ENCODE measurements at places on chromosomes 2 and 18.

DNA sequence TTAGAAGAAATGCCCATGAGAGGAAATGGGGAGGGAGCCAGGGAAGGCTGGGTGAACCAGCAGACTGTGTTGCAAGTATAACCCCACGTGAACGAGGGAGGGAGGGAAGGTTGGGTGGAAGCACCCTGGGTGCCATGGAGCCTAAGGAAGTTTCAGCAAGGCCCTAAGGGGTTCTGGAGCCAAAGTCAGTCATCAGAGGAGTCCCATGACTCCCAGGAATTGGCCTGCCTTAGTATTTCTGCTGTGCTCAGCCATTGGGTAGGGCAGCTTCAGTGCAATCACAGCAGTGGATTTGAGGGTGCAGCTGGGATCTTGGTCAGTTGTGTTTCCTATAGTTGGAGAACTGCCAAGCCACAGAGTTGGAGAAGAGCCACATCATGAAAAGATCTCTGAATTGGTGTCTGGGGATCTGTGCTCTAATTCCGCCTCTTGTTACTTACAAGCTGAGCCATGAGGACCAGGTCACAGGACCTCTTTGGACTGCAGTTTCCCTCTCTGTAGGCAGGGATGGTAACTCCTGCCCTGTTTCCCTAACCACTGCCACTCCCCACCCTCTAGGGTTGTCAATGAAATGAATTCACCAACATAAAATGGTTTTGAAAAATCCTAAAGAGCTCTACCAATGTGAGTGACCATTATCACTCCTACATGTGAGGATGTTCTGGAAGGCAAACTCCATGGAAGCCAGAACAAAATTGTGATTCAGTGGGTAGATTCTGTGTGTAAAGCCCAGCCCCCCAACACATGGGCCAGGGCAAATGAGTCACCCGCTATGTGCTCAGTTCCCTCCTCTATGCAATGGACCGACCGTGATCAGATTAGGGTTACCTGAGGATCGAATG, 108.9 kb downstream of the CLIP4 start:
- DNase-seq, result no peak

- DNase-seq, result no peak
These were observed 42.7 kb downstream of the ACSL3 start for GRCh38 chr2:222903234-222904220.

DNA sequence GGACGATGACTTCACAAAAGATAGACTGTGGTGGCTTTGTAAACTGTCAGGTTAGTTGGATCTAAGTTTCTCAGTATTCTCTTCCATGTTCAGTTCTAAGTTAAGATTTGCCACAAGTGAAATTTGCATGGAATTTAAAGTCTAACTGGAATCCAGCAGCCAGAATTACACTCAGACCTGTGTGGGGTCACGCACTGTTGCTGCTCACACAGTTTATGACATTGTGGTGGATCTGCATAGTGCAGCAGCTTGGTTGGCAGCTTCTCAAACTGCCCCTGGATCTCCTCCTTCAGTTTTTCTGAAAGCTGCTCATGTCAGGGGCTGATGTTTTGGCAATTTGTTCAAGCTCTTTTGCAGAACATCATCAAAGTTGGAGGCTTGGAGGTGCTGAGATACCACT, 228.1 kb upstream of the KCNJ3 start:
- no peak for DNase-seq

DNA sequence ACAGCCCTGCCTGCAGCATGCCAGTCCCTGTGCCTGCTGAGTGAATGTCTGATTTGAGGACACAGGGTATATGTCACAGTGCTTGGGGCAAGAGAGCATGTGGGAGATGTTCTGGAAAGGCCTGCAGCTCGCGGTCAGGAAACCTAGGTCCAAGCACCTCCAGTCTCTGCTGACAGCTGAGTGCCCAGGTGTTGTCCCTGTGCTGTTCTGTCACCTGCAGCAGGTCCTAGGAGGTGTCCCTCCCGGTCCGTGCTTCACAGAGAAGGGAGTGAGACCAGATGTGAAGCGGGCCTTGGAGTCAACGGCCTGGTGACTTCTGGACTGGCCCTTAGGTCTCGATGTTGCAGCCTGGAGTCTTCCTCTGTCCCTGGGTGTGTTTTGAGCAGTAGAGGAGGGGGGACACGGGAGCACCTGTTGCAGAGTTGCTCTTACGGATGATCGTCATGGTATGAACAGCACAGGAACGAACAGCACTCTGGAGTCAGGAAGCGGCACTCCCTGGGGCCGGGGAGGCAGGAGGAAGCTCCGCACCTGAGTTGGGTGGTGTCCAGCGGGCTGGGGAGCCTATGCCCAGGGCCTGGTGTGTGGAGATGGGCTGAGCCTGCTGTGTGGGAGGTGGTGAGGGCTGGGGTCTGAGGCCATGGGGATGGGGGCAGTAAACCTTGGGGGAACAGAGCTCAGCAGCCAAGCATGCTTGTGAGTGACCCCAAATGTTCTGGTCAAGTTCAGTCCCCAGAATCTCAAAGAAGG, 21.6 kb upstream of the ARHGEF4 start:
- no peak for DNase-seq

DNA sequence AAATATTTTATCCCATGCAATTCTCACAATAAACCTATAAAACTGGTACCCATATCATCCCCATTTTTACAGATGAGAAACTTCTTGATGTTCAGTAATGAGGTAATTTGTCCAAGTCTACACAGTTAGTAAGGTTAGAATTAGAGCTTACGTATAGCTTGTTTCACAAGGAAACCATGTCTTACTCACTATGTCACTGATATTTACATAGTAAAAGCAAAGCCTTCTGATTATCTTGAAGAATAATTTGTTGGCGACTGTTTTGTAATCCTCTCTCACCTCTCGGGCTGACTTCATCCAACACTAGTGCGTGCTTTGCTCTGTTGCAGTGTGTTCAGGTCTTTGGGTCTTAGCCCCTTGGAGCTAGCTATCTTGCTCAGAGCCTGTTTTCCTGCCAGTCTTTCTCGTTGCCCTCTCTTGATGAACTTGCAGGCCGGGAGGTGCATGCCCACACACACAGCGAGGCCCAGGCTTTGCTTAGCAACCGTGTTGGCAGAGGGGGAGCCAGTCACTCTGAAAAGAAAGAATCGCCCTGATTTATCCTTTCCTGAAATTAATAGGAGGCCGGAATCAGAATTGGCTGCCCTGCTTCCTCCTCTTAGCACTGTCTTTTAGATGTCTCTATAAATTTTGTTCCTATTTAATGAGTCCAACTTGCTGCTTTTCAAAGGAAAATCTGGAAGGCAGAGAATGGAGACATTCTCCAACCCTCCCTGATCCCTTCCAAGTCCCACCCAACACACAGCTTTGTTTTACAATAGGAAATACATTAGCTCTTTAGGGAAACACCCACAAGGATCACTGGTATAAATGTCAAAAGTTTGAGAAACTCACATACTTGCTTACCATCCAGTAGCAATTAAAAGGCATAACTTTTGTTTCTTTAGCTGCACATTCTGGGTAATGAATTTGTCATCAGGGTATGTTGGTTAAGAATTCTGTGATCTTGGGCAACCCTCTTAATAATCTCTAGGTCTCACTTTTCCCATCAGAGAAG, 97.6 kb upstream of the SEC11C start:
- no peak for DNase-seq

- no peak for DNase-seq
These were observed 173.6 kb downstream of the ADCYAP1 start for GRCh38 chr18:1078301-1078700.

DNA sequence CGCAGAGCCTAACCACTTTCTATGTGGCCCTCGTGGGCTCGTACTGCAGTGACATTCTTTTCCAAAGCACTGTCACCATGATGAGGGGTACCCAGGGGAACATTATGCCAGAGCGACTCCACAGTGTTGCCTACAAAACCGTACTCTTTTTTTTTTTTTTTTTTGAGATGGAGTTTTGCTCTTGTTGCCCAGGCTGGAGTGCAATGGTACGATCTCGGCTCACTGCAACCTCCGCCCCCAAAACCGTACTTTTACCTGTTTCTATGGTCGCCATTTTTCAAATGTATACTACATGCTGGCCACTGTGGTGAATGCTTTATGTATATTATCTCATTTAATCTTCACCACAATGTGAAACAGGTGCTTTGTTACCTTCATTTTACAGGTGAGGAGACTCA, 4.3 kb downstream of the PLEK start:
- no peak for DNase-seq

- DNase-seq, result no peak
These were observed 164.4 kb downstream of the UPP2 start for GRCh38 chr2:158266111-158266510.

GRCh38 chr2:55786280-55786679, 92.6 kb upstream of the PNPT1 start:
- no peak for DNase-seq

- no peak for DNase-seq
These were observed 3.4 kb upstream of the STAMBP start for GRCh38 chr2:73825408-73825807.

GRCh38 chr2:189304360-189304759, 124.8 kb upstream of the COL5A2 start:
- DNase-seq, result no peak

DNA sequence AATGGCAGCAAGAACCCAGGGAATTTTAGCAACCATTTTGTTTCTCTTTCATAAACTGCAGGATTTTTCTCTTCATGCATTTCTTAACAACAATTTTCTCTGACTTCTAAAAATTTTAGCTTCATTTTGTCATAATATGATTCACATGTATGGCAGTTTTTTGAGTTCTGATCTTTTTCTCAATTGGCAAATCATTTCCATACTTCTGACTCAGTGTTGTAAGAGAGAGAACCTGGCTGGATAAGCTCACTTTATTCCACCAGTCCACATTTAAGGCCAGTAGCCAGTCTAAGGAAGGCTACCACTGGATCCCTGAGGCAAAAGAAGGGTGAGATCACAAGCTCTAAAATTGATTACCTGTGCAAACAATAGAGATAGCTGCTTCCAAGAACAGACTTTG, 42.8 kb upstream of the COL3A1 start:
- no peak for DNase-seq

DNA sequence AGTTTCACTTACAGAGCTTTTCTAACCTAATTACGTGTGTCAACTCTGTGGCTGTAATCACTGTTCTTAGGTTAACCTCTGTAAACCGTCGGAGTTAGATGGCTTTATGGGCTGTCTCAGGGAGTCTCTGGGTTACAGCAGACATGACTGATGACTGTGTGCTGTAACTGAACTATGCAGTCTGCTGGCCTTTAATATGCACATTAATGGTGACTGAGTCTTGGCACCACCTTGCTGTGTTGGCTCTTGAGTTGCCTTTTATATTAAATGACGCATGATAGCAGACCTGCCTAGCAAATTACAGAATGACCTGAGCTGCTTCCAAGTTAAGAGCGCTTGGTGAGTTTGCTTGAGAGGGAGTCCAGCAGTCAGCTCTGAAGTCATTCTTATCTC, 90.1 kb downstream of the ACKR3 start:
- no peak for DNase-seq

DNA sequence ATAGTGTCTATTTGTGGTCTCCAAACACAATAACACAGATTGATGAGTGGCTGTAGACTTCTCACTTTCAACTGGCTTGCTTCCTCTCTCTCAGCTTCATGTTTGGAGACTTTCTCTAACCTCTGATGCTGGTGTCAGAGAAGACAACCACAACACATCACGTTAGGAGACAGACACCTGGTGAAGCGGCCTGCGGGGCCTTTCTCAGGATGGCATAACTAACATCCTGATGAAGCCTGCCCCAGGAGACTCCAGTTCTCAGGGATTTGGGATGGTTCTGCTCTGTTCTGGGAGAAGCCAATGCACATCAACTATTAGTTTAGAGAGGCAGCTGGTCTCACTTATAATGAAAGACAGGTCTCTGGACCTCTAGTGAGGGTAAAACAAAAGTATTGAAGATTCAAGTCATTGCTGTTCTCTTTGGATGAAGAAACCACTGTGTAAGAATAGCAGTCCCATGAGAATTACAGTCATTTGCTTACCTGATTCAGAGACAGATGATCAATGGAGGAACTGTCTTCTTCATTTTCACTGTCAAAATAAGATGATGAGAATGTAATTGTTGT, 2.0 kb downstream of the IL1A start:
- no peak for DNase-seq

- no peak for DNase-seq
These were observed 35.5 kb downstream of the GKN2 start for GRCh38 chr2:68917034-68917718.

- no peak for DNase-seq
These were observed 367.0 kb downstream of the RND3 start for GRCh38 chr2:150120326-150120955.

GRCh38 chr2:55804535-55804934, 110.9 kb upstream of the PNPT1 start:
- DNase-seq, result no peak

DNA sequence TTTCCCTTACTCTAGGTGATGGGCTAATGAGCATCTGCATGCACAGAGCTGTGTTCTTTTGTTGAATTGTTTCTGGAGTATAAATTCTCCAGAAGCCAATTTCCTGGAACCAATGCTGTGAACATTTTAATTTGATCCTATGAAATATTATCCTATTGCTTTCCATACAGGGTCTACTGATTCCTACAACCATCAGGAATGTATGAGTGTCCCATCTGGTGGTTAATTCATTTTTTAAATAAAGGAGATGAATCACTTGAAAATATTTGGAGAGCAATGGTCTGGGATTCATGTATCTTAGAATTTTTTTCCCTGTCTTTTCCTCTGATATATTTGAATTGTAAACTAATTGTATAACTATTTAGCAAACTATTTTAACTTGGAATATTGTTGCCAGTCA, 14.0 kb downstream of the KIF5C start:
- no peak for DNase-seq

DNA sequence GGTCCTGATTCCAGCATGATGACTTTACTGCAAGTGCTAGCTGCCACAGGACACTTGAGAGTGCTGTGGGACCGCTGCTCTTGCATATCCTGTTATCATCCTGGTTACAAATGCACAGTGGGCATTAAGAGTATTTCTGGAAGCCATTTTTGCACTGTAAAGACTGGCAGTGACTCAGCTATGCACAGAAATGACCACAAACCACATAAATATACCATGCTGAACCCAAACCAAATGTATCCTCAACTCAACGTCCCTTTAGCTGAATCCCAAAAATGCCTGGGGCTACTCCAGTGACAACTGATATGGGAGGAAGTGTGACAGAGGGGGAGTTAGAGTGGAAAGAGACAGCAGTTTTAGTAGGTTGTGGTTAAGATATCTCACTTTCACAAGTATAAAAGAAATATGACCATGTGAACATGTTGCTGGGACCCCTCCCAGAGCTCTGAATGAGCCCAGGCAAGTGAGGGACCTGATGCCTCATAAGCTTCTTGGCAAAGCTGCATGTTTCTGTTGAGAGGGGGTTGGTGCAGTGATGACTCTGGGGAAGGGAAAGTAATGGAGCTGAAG, 37.3 kb downstream of the RHBDD1 start:
- DNase-seq, result no peak

DNA sequence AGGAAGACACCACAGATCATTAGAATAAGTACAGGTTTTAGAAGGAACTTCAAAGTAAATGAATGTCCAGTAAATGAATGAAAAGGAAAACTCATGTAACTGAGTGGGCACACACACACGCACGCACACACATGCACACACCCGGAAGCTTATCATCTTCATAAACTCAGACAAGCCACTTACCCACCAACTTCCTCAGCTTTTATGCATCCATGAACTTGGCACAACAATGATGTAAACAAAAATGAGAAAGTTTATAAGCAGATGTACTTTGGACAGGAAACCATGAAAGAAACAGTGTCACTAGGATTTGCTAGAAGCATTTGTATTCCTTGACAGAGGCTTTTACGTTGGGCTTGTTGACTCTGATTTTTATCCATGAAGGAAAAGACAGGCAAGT, 23.2 kb downstream of the RNF152 start:
- DNase-seq, result no peak

- no peak for DNase-seq
These were observed 155.6 kb upstream of the XPO1 start for GRCh38 chr2:61693744-61694143.

Measured in stimulated activated CD8-positive, alpha-beta memory T cell treated with anti-CD3 and anti-CD28 coated beads, Interleukin-2, amount 100 ng/mL, for 1 hour (primary cell).